ENCODE measurements at places on chromosomes 13 and 19.

DNA sequence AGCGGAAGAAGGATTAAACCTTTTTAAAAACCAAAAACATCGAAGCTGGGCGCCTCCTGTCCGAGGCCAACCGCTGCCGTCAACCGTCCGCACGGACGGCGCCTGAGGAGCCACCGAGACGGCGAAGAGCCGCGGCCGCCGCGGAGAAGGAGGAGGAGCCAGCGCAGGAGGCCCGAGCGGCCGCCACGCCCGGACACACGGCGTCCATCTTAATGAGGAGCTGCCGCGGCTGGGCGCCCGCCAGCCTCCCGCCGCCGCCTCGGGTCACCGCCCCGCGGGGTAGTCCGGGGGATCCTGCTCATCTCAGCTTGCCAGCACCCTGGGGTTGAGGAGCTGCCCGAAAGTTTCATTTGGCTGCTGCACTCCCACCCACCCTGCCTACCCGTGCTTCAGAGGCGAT is 10.6 kb downstream of the ZSCAN1 start:
- DNase-seq = no peak

GRCh38 chr19:13015361-13016223 is 20.3 kb downstream of the NFIX start:
- DNase-seq = no peak

DNA sequence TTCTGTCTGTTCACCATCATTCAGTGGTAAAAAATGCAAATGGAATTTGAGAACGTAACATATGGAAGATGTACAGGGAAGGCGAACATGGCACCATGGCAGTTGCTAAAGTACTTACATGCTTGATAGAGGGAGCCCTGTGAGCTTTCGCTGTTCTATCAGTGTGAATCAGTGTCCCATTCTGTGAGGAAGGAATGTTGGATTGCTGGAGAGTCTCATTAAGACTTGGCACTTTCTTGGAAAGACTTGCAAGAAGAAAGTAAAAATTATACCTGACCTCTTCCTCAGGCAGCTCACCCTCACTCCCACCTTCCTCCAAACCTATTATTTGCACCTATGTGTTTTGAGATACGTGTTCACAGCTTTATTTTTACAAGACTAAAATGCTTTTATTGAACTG is 43.5 kb downstream of the FREM2 start:
- DNase-seq = no peak

DNA sequence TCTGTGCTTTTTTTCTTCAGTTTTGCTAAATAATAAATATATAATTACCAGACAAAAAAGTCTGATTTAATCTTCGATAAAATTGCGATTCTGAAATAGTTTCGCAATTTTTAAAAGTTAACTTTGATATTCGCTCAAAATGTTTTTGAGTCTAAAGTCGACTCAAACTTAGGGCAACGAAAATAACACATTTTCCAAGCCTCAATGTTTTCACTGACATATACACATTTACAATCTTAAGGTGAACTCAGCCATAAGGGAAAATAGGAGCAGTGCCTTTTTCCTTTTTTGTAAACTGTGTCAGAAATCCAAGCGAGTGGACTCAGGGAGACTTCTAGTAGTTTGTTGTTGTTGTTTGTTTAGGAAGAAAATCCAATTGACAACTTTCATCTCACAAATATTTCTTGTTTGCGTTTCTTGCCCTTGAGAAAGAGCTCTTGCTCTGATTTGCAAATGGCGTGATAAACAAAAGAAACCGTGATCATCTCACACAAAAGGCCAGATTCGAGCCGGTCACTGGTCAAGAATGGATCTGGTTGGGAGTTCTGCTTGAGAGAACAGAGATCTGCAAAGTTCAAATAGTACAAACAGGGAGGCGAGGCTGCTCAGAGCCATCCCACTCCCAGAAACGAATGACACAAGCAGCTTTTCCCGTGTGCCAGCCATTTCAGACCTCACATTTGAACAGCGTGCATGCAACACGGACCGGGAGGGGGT is 2.1 kb downstream of the SOX21 start:
- no peak for DNase-seq

DNA sequence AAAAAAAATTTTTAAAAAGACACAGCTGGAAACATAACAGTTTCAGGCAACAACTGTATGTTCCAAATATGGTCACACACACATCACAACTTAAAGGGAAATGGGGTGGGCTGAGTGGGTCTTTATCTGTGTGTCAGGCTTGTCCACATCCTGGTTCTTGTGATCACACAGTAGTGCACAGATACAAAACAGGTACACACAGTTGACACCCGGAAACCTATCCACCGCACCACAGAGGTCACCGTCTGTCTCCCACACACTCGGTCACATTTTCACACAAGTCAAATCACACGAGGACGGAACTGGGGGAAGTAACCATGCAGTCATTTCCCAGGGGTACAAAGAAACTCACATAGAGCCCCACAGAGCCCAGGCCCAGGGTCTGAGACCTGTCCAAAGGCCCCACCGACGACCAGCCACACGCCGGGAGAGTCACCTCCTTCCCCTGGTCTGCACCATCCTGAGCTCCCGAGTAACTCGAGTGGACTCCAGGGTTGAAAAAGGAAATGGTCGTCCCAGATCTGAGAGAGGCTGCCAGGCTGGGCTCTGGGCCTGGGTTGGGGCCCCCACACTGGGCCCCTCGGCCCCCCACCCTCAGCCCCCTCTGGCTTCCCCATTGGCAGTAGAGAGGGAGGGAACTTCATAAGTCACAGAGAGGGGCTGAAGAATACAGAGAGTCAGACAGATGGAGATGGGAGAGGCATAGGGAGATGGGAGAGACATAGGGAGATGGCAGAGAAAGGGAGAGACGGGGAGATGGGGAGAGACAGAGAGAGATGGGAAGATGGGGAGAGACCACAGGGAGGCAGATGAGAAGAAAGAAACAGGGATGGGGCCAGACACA is 1.3 kb upstream of the PPAN start:
- no peak for DNase-seq

DNA sequence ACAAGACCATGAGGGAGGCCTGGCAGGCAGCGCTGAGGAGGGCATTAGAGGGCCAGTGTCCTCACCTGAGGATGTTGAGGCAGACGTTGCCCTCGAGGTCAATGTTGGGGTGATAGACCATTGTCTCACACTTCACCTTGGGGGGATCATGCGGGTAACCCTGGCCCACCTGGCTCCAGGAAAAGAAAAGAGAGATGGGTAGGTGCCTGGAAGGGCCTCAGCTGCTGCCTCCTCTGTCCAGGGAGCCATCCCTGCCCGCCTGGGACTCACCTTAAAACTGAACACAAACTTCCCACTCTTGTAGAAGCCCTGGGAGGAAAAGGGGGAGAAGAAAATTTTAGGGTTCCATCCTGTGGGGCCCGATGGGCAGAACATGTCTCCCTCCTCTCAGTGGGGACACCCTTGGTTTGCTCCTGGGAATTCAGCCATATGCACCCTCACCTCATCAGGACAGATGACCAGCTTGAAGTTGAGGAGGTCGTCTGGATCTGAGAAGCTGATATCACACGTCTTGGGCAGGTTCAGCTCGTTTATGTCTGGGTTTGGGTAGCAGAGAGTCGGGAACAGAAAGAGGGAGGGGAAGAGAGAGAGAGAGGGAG is 1.7 kb downstream of the UBE2M start:
- no peak for DNase-seq

GRCh38 chr13:79589603-79590393 is 108.8 kb downstream of the NDFIP2 start:
- DNase-seq = no peak

DNA sequence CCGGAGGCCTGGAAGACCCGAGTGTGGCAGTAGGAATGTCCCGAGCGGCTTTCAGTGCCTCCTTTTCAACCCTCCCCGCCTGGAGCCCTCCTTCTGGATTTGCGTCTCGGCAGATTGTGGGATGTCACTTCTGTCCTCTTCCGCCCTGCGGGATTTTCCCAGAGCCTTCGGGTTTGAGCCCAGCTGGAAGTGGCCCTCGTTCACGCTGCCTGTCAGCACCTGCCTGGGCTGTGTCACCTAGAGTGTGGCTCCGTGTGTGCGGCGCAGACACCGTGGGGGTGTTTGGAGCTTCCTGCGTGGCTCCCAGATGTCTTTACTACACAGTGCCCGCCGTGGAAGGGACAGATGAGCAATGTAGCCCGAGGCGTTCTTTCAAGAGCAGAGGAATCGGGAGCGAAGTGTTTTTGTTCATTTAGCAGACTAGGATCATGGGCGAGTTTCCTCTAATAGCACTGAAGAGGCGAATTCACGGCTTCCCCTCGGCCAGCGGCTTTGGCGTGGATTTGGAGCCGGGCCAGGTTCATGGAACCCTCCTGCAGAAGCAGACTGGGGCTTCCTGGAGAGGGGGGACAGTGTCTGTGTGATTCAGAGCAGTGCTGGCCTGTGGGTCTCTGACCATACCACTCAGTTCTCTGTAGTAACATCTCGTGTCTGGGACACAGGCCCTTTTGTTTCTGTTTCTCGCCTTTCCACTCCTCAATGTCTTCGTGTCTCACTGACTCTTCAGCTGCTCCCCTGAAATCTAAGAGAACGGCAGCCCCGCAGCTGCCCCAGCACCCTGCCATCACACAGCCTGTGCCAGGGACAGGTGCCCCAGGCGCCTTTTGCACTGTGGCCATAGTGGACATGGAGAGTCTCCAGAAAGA is 68.0 kb downstream of the KDM4B start:
- DNase-seq = peak; percentile 7

- no peak for DNase-seq
Measured at GRCh38 chr13:51727634-51728274, 76.2 kb downstream of the DHRS12 start.

DNA sequence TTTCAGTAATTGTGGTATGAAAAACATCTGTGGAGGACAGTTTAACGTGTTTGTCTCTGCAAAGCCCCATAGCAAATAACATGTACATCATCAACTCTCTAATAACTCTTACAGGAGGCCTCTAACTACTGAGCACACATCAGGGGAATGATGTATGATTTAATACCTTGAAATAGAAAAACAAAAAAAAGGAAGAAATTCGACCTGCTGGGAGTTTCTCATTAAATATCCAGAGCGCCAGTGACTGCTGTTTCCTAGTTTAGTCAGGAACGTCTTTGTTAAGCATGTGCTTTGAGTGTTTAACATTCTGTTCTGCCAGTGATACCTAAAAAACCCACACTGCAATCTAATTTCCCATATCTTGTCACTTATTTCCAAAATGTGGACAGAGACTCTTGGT is 235.4 kb downstream of the PCDH20 start:
- no peak for DNase-seq

GRCh38 chr13:28161370-28161769 is 23.0 kb downstream of the PAN3 start:
- no peak for DNase-seq
